ENCODE measurements at places on chromosomes 1 and 21. TPM values are rescaled to one million over a fixed set of nuclear protein-coding genes. Genes with fewer than 3 reads are reported as not detected.
A peak's percentile ranks its signal among the peaks of the same experiment; 100 is the strongest.

DNA sequence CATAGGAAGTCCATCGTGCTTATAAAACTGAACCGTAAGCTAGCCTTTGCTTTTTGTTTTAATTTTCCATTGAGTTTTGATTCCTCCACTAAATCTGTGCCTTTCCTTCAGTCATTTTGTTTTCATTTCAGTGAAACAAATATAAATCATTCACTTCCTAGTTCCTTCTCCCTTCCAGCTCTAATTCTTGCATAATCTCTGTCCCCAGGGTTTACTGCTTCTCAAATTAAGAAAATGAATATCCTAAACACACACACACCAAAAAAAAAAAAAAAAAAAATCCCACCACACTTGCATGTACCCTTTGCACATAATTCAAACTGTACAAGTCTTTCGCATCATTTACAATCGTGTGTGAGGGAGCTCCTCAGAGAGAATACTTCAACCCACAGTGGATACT is 6.8 kb downstream of the KCNH1 start:
- no peaks in the 10 kb centered on the region for H3K4me1 ChIP-seq
- H3K36me3 ChIP-seq = no peaks in the 10 kb centered on the region
- no peaks in the 10 kb centered on the region for H3K27me3 ChIP-seq
- no peak overlapping the region for H3K27ac ChIP-seq

DNA sequence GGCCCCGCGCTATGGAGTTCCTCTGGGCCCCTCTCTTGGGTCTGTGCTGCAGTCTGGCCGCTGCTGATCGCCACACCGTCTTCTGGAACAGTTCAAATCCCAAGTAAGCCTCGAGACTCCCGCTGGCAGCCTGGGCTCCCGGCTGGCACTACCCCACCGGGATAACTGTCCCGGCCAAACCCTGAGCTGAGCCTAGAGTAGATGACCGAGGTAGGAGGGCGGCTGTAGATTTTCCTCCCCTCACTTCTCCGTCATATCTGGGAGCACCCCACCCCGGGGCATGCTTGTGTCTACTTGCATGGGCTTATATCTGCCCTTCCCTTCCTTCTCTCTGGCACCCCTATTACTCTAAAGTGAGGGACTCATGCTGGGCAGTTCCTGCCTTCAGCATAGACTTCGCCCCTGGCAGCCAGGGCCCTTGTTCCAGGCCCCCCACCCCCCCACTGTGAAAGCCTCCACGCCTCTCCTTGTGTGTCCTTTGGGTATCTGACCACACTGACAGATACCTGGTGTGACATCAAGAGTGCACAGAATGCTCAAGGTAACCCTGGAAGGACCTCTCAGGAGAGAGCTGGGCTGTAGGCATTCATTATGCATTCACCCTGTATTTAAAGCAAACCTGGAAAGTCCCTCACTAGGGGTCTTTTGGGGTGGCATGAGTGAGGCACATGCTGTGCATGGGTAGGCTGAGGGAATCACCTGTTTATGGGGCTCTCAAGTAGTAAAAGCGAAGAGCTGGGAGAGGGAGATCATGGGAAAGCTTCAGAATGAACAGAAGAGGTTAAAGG is 485 bp downstream of the EFNA1 start:
- no peaks in the 10 kb centered on the region for H3K27me3 ChIP-seq
- DNase-seq = no peak
- peak overlapping the region; percentile 100 for H3K27ac ChIP-seq
- H3K4me1 ChIP-seq = peaks cover 54% of the 10 kb centered on the region
- peaks cover 7% of the 10 kb centered on the region for H3K36me3 ChIP-seq

GRCh38 chr1:202291001-202291400 is 50.7 kb downstream of the UBE2T start:
- no peak for DNase-seq
- H3K36me3 ChIP-seq = no peaks in the 10 kb centered on the region
- H3K27ac ChIP-seq = no peak overlapping the region
- no peak overlapping the region for H3K4me3 ChIP-seq

DNA sequence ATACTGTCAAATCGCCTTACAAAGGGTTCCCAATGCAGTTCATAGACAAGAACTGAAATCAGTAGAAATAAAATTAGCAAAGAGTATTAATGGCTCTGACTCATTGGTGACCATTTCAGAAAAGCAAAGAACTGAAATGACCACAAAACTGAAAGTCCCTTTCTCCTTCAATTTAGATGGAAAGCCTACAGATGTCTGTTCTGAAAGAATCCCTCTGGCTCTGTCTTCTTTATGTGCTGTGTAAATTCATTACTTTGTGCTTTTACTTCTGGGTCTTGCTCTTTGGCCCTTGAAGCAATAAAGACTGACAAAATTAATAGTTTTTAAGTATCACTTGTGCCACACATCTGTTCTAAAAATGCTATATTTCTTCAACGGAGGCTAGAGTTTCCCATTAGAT is 62.7 kb upstream of the GPR89A start:
- no peaks in the 10 kb centered on the region for H3K36me3 ChIP-seq
- H3K27ac ChIP-seq = no peak overlapping the region
- H3K4me3 ChIP-seq = no peak overlapping the region
- no peaks in the 10 kb centered on the region for H3K4me1 ChIP-seq
- no peak for DNase-seq
- H3K27me3 ChIP-seq = no peaks in the 10 kb centered on the region

DNA sequence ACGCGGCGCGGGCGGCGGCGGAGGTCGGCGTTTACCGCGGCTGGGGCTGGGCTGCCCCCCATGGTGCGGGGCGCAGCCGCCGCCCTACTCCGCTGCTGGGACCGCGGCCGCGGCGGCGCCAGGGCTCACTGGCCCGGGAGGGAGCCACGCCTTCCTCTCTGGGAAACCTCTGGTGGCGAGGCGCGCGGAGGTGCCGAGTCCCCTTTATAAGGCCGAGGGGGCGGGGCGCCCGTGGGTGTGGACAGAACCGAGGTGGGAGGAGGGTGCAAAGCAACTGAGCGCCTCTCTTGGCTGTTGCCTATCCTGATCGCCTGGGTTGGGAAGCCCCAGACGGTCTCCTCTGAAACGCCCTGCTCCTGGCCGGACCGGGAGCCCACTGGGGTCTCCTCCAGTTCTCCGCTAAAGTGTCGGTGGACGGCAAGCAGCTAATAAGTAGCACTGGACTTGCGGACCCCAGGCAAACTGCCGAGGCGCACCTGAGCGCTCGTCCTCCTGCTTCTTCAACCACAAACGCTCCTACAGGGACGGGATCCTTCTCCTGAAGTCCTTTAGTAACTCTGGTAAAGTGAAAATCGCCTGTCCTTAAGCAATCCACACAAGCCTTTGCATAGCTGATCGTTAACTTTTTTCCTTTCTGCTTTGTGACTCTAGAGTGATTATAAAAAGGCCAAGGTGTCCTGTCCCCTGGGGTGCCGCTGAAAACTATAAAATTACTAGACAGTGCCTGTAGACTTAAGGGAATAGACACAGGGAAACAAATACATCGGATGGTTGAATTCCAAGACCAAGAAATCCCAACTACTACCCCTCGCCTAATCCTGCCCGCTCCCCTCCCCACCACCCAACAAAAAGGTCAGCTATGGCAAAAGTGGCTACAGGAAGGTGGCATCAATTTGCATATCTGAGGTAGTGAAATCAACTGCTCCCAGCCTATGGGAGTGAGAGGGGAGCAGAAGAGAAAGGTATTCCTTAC is at the start of gene PTGER3:
Gene PTGER3, minus strand, starts transcription at position 182 of the 973 bp plus-strand sequence. CDS start 239 bp downstream, outside the sequence.
- DNase-seq = peak; percentile 42
- peak within 1 kb of the TSS; percentile 35 for H3K4me3 ChIP-seq
- H3K4me1 ChIP-seq = peaks cover 6% of the 10 kb centered on the region
- H3K27me3 ChIP-seq = peaks cover 25% of the 10 kb centered on the region
- no peak within 1 kb of the TSS for H3K27ac ChIP-seq

DNA sequence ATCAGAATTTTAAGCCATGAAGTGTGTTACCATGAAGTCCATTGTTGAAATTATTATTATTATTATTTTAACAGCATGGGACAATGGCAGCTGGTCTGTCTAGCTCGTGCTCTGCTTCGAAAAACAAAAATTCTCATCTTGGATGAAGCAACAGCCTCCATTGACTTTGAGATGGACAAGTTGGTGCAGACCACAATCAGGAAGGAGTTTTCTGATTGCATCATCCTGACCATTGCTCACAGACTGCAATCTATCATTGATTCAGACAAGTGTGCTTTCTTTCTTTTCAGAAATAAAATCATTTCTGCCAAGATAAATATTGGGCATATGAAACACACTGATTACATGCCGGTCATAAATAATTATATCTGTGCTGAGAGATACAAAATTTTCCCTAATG is 21.0 kb downstream of the HSPA13 start:
- no peak overlapping the region for H3K4me3 ChIP-seq
- H3K36me3 ChIP-seq = no peaks in the 10 kb centered on the region
- H3K4me1 ChIP-seq = no peaks in the 10 kb centered on the region
- H3K27ac ChIP-seq = no peak overlapping the region

DNA sequence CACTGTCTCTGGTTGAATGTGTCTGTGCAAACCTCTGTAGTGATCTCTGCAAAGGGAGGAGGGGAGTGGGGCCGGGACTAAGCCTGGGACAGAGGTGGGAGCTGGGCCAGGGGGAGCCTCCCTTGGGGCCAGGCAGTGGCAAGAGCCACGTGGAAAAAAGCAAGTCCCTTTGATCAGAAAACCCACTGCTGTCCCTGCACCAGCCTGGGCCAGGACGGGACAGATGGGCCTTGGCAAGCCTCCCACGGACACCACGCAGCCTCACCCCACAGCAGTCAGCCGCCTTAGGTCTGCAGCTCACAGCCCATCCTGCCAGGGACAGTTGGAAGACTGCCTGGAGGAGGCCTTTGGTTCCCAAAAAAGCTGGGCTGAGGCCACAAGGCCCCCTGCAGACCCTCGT is 11.7 kb upstream of the TRAPPC10 start:
- no peak overlapping the region for H3K4me3 ChIP-seq
- H3K4me1 ChIP-seq = peaks cover 3% of the 10 kb centered on the region
- H3K36me3 ChIP-seq = no peaks in the 10 kb centered on the region

- H3K27ac ChIP-seq = no peak overlapping the region
- no peak overlapping the region for H3K4me3 ChIP-seq
- no peak for DNase-seq
- no peaks in the 10 kb centered on the region for H3K36me3 ChIP-seq
- no peaks in the 10 kb centered on the region for H3K4me1 ChIP-seq
- peaks cover 63% of the 10 kb centered on the region for H3K27me3 ChIP-seq
These were observed 9.0 kb downstream of the WNT4 start for GRCh38 chr1:22133931-22134324.

DNA sequence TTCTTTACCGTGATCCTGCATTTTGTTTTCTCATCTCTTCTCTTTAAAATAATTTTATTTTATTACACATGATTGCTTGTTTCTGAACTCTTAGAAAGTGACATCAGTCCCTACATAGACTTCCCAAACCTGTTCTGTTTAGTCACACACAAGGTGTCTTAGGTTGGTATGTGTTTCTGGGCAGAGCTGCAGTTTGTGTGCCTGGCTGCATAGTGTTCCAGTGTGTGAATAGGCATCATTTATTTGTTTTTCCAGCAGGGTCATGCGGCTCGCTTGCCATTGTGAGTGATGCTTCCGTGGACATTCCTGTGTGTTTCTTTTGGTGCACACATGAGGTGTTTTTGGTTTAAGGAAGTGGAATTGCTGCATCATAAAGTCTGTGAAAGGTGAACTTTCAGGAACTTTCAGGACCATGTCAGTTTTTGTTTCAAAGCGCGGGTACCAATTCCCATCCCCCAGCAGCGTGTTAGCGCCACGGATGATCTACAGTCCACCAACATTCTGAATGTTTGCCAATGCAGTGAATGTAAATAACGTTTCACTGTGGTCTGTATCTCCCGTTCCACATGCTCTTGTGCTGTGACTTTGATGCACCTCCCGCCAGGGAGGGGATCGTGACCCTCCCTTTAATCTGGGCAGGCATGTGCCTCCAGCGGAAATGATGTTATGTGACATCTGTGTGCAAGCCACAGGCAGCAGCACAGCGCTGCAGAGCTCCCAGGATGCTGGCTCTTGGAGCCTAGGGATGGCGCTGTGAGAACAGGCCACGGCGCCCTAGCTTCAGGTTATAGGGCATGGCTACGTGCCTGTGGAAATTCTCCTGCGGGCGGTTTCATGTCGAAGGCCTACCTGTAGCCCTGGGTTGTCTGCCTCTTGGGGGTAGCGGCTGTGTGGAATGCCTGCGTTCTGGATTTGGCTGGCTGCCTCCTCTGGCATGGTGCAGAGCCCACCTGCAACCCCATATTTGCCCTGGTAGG is 144.6 kb upstream of the COL6A1 start:
- no peaks in the 10 kb centered on the region for H3K4me1 ChIP-seq
- H3K4me3 ChIP-seq = no peak overlapping the region
- H3K27me3 ChIP-seq = peaks cover 4% of the 10 kb centered on the region
- no peaks in the 10 kb centered on the region for H3K36me3 ChIP-seq
- no peak overlapping the region for H3K27ac ChIP-seq
- no peak for DNase-seq

GRCh38 chr21:39083377-39084008 is 99.8 kb downstream of the PSMG1 start:
- peak overlapping the region; percentile 43 for H3K27ac ChIP-seq
- no peak for DNase-seq
- H3K36me3 ChIP-seq = no peaks in the 10 kb centered on the region
- H3K4me3 ChIP-seq = no peak overlapping the region

DNA sequence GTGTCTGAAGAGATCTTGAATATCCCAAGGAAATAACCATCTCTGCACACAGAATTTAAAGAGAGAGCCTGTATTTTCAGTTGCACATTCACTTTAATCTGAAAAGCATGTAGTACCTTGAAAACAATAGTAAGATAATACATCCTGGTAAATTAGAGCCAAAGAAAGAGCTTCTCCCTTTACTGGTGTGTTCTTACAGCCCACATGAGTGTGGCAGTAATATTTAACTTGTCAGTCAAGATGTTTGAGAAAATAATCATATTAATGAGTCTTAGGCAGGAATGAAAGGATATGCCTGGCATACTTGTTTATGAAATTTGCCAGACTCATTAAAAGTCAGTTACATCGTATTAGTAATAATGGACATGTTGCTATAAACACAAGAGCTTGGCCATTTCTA is 908.4 kb upstream of the ADGRL4 start:
- no peak for DNase-seq
- H3K4me1 ChIP-seq = no peaks in the 10 kb centered on the region
- no peaks in the 10 kb centered on the region for H3K36me3 ChIP-seq
- H3K27me3 ChIP-seq = no peaks in the 10 kb centered on the region

GRCh38 chr21:44955141-44955797 is 15.4 kb downstream of the SLX9 start:
- no peaks in the 10 kb centered on the region for H3K4me1 ChIP-seq
- peaks cover 37% of the 10 kb centered on the region for H3K36me3 ChIP-seq
- H3K27ac ChIP-seq = no peak overlapping the region
- H3K27me3 ChIP-seq = no peaks in the 10 kb centered on the region
- H3K4me3 ChIP-seq = no peak overlapping the region

Gene ERICH3
- not detected for total RNA-seq

Gene SZT2
- total RNA-seq = 5.6 TPM
